CD4-positive, alpha-beta T cell (primary cell): ENCODE measurements at places on chromosomes 2 and 18. TPM values are rescaled to one million over a fixed set of nuclear protein-coding genes. Genes with fewer than 3 reads are reported as not detected.

DNA sequence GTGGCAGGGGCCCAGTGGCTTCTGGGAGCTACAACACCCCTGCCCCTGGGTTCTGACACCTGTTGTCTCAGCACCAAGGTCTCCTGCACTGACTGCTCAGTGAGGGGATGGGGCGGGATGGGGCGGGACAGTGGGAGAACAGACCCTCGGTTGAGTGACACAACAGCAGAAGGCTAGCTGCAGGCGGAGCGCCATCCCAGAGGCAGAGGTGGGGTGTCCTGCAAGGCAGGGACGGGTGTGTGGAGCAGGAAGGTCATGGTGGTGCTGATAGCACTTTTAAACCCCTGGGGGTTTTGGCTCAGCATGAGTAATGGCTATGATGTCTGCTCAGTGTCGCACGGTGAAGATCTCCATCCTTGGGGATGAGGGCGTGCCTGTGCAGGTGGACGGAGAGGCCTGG lies 105.1 kb downstream of the DGKD start:
- H3K4me1 ChIP-seq = no peaks in the 10 kb centered on the region
- H3K27me3 ChIP-seq = no peaks in the 10 kb centered on the region
- no peak for DNase-seq

Gene ASXL3
- not detected for total RNA-seq

Gene RAX
- not detected for total RNA-seq

GRCh38 chr18:62732617-62733016 lies 17.3 kb downstream of the PHLPP1 start:
- H3K27ac ChIP-seq = no peak overlapping the region
- DNase-seq = no peak
- H3K4me3 ChIP-seq = no peak overlapping the region
- no peaks in the 10 kb centered on the region for H3K4me1 ChIP-seq

DNA sequence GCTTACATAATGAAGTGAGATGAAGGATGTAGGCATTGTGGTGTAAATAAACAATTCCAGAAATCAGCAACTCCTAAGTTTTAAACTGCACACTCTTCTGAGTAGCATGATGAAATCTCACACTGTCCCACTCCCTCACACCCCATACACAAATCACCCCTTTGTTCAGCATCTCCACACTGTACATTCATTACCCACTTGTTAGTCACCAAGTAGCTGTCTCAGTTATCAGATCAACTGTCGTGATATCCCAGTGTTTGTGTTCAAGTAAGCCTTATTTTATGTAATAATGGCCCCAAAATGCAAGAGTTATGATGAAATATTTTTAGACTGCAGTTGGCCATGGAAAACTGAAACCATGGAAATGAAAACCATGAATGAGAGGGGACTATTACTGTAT lies 135.7 kb downstream of the GRB14 start:
- no peaks in the 10 kb centered on the region for H3K36me3 ChIP-seq
- no peak overlapping the region for H3K4me3 ChIP-seq
- H3K27ac ChIP-seq = no peak overlapping the region

GRCh38 chr18:31648966-31649429 lies 35.4 kb downstream of the B4GALT6 start:
- no peaks in the 10 kb centered on the region for H3K4me1 ChIP-seq
- H3K4me3 ChIP-seq = no peak overlapping the region
- H3K36me3 ChIP-seq = no peaks in the 10 kb centered on the region

GRCh38 chr2:84539729-84540128 lies 23.4 kb downstream of the DNAH6 start:
- H3K27ac ChIP-seq = peak overlapping the region; percentile 28
- no peak for DNase-seq
- H3K4me3 ChIP-seq = no peak overlapping the region
- no peaks in the 10 kb centered on the region for H3K27me3 ChIP-seq

DNA sequence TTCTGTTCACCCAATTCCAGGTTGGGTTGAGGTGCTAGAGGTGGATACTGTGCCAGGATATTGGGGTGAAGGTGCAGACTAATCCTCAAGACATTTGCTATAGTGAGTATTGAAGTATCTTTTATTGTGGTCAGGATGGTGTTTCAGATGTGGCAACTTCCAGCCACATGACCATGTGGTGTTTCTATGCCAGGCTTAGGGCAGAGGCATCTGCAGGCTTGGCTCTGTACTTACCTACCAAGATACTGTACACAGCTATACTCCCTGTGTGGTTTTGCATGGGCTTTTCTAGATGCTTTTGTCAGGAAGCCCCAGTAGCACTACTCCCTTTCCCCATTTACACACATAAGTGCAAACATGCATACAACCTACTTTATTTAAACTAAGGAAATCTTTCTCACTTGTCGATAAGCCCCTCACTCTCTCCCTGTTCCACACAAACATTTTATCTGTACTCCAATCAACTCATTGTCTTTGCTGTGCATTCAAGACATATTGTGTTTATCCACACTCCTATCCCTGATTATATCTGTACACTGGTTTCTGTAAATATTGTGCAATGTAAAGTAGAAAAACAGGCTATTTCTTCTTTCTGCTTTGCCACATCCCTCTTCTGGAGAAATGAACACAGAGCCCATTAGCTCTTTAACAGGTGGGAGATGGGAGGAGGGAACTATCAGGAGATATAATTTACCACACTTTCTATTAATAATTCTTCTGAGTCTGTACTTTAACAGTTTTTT lies 12.3 kb downstream of the ARL6IP6 start:
- DNase-seq = peak; percentile 77
- H3K36me3 ChIP-seq = peaks cover 4% of the 10 kb centered on the region

Gene FABP1
- total RNA-seq = not detected

- H3K27me3 ChIP-seq = peaks cover 4% of the 10 kb centered on the region
- DNase-seq = no peak
- no peaks in the 10 kb centered on the region for H3K4me1 ChIP-seq
- H3K4me3 ChIP-seq = no peak overlapping the region
- H3K27ac ChIP-seq = no peak overlapping the region
Measured at GRCh38 chr18:10659594-10659993, 133.8 kb downstream of the NAPG start.

DNA sequence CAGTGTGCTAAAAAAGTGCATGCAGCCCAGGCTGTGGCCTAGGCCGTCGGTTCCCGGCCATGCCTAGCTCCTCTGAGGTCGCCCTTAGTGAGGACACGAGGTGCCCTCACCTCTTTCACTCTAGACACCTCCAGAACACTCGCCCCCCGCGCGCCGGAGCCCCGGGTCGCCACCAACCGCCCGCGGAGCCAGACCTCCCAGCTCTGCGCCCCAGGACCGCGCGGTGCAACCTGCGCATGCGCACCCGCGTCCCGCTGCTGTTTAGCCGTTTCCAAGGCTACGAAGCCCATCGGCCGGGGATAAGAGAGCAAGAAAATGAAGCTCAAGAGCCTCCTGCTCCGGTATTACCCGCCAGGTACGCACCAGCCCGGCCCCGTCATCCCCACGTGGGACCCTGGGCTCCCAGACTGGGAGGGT lies at the start of gene DAW1:
Gene DAW1 (plus strand): TSS at position 257 of the 417 bp plus-strand sequence. CDS start 59 bp downstream, at position 316.
- H3K4me1 ChIP-seq = peaks cover 8% of the 10 kb centered on the region
- DNase-seq = peak; percentile 7
- peak within 1 kb of the TSS; percentile 23 for H3K4me3 ChIP-seq
- H3K27ac ChIP-seq = no peak within 1 kb of the TSS
- peaks cover 8% of the 10 kb centered on the region for H3K27me3 ChIP-seq

GRCh38 chr18:13381944-13382365 lies 163.4 kb downstream of the LDLRAD4 start:
- DNase-seq = no peak
- H3K27me3 ChIP-seq = no peaks in the 10 kb centered on the region
- H3K4me3 ChIP-seq = peak overlapping the region; percentile 57
- no peaks in the 10 kb centered on the region for H3K36me3 ChIP-seq

- DNase-seq = no peak
- no peak overlapping the region for H3K4me3 ChIP-seq
Measured at GRCh38 chr2:132621131-132621875, 48.7 kb downstream of the LYPD1 start.

Gene GDF7
- 0.14 TPM for total RNA-seq

GRCh38 chr2:88866756-88867155 lies 175.3 kb downstream of the RPIA start:
- H3K36me3 ChIP-seq = no peaks in the 10 kb centered on the region
- no peak overlapping the region for H3K27ac ChIP-seq
- no peak overlapping the region for H3K4me3 ChIP-seq
- H3K4me1 ChIP-seq = peaks cover 5% of the 10 kb centered on the region

- no peak overlapping the region for H3K27ac ChIP-seq
- no peaks in the 10 kb centered on the region for H3K27me3 ChIP-seq
- no peaks in the 10 kb centered on the region for H3K4me1 ChIP-seq
- no peak for DNase-seq
Measured at GRCh38 chr2:22904126-22904684, 480.8 kb upstream of the KLHL29 start.

DNA sequence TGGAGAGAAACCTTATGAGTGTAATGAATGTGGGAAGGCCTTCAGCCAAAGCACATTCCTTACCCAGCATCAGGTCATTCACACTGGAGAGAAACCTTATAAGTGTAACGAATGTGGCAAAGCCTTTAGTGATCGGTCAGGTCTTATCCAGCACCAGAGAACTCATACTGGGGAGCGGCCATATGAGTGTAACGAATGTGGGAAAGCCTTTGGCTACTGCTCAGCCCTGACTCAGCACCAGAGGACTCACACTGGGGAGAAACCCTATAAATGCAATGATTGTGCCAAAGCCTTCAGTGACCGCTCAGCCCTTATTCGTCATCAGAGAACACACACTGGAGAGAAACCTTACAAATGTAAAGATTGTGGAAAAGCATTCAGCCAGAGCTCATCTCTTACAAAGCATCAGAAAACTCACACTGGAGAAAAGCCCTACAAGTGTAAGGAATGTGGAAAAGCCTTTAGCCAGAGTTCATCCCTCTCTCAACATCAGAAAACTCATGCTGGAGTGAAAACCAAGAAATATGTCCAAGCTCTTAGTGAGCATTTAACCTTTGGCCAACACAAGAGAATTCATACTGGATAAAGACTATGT lies 7.8 kb downstream of the ZNF892 start:
- no peak overlapping the region for H3K27ac ChIP-seq
- no peak for DNase-seq
- no peak overlapping the region for H3K4me3 ChIP-seq

DNA sequence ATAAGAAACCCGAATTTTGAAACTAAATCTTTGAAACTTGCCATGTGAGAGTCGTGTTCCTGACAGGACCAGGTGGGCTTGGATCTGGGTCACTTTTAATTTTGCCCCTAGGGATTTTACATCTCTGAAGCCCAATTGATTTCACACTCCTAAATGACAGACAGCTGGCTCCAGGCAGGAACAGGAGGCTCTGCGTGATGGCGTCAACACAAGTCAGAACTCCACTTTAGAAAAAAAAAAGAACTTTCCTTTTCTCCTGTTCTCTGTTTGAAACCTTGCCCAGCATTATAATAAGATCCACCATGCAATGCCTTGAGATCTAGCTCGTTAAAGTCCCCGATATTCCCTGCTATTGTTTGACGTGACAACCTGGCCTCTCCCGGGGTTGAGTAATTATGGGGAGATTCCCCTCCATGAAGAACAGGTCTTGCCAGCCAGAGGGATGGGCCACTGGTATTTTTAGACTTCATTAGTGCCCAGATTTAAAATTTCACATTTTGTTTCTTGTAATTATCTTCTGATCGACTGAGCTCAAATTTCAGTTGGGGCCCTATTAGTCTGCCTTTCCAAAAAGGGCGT lies 260.3 kb downstream of the KLHL29 start:
- no peaks in the 10 kb centered on the region for H3K36me3 ChIP-seq
- no peak for DNase-seq
- H3K27ac ChIP-seq = no peak overlapping the region
- no peak overlapping the region for H3K4me3 ChIP-seq
- no peaks in the 10 kb centered on the region for H3K27me3 ChIP-seq

GRCh38 chr18:66209656-66210055 lies 394.2 kb downstream of the CDH19 start:
- H3K4me1 ChIP-seq = no peaks in the 10 kb centered on the region
- DNase-seq = no peak
- H3K36me3 ChIP-seq = no peaks in the 10 kb centered on the region

- H3K4me1 ChIP-seq = no peaks in the 10 kb centered on the region
- H3K36me3 ChIP-seq = no peaks in the 10 kb centered on the region
- no peak overlapping the region for H3K27ac ChIP-seq
Measured at GRCh38 chr2:5727235-5727634, 35.1 kb downstream of the SOX11 start.

Gene KCNG2
- total RNA-seq = not detected

Gene SCYGR7
- not detected for total RNA-seq

DNA sequence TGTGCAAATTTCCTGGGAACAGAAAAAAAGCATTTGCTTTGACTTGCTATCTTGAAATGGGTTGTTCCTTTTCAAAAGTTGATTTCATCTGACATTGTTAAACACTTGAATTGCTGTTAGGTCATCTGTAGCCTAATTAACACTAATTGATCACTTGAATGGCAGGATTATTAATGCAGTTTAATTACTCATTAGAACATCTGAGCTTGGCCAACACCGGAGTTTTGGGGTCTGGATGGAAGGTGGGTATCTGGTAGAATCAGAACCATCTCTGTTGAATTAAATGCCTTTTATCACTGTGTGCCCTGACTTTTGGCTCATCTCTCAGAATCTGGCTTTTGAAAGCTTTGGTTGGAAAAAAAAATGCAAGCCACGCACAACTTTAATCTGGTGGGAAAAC lies 8.4 kb downstream of the DAPL1 start:
- H3K4me1 ChIP-seq = no peaks in the 10 kb centered on the region
- H3K4me3 ChIP-seq = no peak overlapping the region
- peaks cover 3% of the 10 kb centered on the region for H3K27me3 ChIP-seq
- H3K27ac ChIP-seq = no peak overlapping the region
